ENCODE measurements at places on chromosomes 12 and 14.
A peak's percentile ranks its signal among the peaks of the same experiment; 100 is the strongest.

GRCh38 chr12:34203866-34204620, 181.7 kb downstream of the ALG10 start:
- DNase-seq, result no peak

- DNase-seq, result no peak
Measured at GRCh38 chr14:34199585-34199984, 248.7 kb upstream of the EGLN3 start.

DNA sequence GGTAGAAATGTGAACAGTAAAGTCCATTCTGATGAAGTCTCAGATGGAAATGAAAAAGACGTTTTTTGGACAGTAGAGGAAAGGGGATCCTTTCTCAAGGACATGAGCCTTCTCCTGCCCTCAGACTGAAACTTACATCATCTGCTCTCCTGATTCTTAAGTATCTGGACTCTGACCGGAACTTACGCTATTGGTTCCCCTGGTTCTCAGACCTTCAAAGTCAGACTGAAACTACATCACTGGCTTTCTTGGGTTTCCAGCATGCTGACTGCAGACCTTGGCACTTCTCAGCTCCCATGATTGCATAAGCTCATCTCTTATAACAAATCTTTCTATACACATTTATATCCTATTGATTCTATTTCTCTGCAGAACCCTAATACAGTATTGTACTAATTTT, 291.0 kb downstream of the SNAPC1 start:
- DNase-seq, result no peak

DNA sequence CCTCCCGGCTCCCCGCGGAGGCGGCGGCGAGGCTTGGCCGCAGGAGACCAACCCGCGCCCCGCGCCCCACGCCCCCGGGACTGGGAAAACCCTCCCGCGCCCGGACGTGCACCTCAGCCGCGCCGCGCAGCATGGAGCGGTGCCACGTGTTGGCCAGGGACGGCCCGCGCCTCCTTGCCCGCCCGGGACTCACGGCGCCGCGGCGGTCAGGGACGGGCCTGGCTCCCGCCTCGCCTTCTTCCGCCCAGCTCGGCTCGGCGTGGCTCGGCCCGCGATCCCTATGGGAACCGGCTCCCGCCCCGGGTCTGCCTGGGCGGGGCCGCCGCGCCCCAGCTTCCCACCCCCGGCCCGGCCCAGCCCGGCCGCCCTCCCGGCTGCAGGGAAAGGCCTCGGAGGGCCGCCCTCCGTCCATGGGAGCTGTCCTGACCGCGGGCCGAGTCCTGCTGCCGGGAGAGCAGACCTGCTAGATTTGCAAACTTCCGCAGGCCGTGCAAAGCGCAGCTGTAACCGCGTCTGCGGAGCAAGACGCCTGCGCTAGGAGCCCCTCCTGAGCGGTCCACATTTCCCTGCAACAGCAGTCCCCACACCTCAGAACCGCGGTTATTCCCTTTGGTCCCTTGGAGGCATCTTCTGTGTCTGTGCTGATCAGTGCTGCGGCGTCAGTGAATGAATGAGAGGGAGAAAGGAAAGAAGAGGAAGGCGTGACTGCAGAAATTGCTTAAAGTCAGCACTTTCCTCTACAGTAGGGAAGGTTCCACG, at the start of gene CDKL1:
CDKL1 (minus strand) TSS at position 251 of the 759 bp plus-strand sequence. CDS start 1,013 bp downstream, outside the sequence.
- peak; percentile 78 for DNase-seq

GRCh38 chr12:14167005-14167628, 185.7 kb upstream of the GRIN2B start:
- DNase-seq, result no peak

GRCh38 chr12:88329833-88330232, 187.7 kb downstream of the TMTC3 start:
- no peak for DNase-seq

- DNase-seq, result no peak
Measured at GRCh38 chr14:89973234-89973823, 17.6 kb downstream of the TDP1 start.

DNA sequence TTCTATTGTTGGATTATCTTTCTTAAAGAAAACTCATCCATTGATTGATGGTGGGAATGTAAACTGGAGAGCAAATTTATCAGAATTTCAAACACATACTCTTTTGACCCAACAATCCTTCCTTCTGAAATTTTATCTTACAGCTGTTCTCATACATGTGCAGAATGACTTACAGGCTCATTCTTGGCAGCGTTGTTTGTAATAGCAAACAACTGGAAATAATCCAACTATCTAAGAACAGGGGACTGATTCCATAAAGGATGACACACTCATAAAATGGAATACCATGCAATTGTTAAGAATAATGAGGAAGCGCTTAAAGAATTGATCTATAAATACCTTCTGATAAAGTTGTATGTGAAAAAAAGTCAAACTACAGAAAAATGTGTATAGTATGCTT, 24.0 kb downstream of the RHOJ start:
- DNase-seq, result no peak

GRCh38 chr14:74525361-74525851, 31.8 kb downstream of the ISCA2 start:
- no peak for DNase-seq

- no peak for DNase-seq
Measured at GRCh38 chr12:50086148-50086547, 1.0 kb downstream of the SMARCD1 start.

- DNase-seq, result no peak
Measured at GRCh38 chr14:30115756-30116155, 188.1 kb upstream of the PRKD1 start.

DNA sequence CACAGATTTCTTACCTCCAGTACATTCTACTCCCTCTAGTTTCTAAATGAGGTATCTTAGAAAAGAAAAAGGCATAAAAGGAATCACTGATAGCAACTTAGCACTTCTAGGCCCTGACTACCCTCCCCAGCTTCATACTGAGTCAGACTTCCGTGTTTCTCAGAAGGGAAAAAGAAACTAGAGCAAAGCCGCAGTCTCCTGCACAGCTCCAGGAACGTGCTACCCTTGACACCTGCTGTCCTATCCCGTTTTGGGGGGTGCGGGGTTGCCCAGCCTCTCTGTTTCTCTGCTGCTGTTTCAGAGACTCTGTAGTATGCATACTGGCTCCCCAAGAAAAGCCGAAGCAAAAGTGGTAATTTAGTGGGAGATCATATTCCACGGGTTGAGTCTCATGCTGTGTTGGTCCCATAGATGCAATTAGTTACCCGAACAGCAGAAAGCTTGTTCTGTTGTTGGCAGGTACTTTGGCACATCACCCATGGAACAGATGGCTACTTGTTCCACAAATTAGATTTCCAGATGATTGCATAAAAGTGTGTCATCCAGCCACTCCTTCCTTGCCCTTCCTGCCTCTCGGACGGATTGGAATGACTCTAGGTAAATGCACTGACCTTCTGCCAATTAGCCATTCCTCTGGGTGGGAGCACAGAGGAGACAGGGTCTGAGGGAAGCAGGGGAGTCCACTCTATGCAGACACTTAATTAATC, 438.1 kb downstream of the FUT8 start:
- no peak for DNase-seq

DNA sequence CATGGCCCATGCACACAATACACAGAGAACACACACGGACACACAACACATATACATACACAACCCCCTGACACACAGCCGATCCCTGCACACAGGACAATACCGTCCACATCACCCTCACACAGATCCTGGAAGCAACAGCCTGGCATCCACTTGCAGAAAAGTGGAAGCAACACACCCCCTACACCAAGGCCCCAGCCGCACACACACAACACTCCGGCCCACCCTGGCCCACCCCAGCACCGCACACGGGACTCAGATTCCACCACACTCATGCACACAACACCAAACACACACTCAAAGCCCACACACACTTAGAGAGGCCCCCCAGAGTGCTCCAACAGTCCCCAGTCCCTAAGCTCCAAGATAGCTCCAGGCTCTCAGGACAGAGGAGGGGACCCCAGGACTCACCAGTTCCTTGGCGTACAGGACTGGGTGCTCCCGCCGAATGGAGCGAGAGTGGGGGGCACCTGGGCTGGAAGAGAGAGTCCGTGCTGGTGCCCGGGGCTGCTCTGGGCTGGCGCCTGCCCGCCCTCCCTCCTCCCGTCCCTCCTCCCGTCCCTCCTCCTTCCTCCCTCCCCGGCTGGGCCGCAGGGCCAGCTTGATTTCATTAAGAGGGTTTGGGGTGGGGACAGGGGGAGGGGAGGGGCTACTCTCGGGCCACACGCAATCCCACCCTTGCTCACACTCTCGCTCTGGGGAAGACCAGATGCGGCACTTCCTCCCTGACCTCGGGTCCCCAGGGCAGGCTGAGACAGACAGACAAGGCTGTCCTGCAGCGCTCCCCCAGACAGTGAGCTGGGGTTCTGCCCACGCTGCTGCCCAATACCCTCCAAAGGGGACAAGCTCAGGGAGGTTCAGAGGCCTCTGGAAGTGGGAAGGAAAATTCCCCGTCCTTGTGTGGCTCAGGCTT, at the start of gene TMEM119:
TMEM119 (minus strand) TSS at position 526 of the 913 bp plus-strand sequence. CDS start 5,701 bp downstream, outside the sequence.
- DNase-seq, result peak; percentile 84

- no peak for DNase-seq
Measured at GRCh38 chr14:93234798-93235197, 27.7 kb downstream of the UBR7 start.

- no peak for DNase-seq
Measured at GRCh38 chr12:49227713-49228112, 37.2 kb upstream of the TUBA1C start.

DNA sequence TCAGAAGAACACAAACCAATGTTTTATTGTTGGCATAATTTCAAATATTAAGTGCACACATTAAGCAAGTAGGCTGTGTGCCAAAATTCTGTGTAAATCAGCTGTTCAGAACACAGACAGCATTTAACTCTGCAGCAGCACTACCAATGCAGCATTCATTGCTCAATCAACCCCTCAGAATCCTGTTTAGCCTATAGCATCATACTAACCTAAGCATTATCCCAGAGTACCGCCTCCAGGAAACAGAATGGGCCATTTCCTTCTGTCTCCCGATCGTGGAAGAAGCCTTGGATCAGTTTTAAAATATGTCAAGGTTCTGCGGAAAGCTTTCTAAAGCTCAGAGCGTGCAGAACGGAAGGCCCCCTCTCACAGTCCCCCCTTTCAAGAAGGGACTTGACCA, 3.3 kb downstream of the IL26 start:
- DNase-seq, result no peak

DNA sequence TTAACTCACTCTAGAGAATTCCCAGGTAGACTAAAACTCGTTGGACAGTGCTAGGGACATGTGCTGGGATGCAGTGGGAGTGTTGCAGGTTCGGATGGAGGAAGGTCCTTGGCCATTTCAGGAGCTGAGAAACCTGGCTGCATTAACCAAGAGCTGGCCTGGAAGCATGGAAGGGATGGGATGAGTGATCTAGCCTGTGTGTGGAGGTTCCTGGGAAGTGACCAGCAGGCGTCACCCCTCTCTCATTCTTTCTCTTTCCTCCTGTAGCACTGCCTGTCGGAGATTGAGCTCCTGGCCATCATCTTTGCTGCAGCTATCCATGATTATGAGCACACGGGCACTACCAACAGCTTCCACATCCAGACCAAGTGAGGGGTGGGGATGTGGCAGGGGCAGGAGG, 15.6 kb downstream of the PPP1R1A start:
- no peak for DNase-seq

DNA sequence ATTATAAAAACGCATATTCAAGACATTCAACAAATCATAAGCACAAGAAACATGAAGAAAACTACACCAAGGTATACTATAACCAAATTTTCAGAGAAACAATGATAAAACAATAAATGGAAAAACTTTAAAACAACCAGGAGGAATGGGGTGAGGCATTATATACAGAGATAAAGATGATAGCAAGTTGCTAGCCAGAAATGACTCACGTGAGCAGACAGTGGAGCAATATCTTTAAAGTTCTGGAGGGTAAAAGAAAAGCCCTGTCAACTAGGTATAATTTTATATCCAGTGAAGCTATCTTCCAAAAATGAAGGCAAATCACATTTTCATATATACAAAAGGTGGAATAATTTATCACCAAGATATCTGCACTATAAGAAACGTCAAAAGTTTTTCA, 97.8 kb upstream of the PCED1B start:
- DNase-seq, result no peak

DNA sequence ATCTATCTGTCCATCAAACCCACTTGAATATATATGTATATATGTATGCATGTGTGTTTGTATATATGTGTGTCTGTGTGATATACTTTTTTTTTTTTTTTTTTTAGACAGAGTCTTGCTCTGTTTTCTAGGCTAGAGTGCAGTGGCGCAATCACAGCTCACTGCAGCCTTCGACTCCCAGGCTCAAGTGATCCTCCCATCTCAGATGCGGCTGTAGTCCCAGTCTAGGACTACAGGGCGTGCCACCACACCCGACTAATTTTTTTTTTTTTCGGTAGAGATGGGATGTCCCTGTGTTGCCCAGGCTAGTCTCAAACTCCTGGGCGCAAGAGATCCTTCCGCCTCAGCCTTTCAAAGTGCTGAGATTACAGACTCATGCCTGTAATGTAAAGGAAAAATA, 13.0 kb upstream of the APOBEC1 start:
- DNase-seq, result no peak

DNA sequence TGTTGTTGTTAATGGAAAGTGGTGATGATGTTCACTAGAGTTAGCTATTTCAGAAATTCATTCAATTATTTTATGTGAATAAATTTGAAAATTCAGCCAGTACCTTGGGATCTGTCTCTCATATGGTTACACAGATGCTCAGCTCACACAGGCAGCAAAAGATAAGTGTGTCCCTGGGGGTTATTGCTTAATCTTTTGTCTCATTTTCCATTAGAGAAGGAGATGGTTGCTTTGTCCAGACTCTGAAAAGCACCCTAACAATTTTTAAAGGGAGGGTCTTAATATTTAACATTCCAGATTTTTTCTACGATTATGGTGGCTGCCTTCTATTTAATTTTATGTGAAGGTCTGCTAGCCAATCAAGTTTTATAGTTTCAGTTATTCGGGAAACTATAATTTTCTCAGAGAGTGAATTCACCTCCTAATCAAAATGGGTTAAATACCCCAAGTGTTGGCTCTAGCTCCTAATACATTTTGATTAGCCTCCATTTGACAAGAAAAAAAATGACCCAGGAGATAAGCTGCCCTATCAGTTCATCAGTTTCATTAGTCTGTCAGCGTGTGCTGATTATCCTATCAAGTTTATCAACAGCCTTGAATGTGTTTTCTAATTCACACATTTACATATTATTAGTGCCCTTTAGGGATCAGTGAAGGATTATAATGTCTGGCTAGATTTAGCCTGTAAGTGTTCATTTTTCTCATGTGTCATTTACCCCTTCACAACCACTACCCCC, 282.1 kb downstream of the TMTC2 start:
- no peak for DNase-seq

- no peak for DNase-seq
Measured at GRCh38 chr12:54641089-54641488, 6.4 kb upstream of the LACRT start.

GRCh38 chr14:73170686-73171085, 34.4 kb downstream of the PSEN1 start:
- no peak for DNase-seq

GRCh38 chr12:14275111-14275510, 90.4 kb upstream of the ATF7IP start:
- DNase-seq, result no peak

- DNase-seq, result no peak
Measured at GRCh38 chr14:93153121-93153520, 31.6 kb downstream of the MOAP1 start.

GRCh38 chr12:109124878-109125648, 8.7 kb downstream of the ACACB start:
- DNase-seq, result no peak
